ENCODE measurements at places on chromosomes 4 and X. TPM values are rescaled to one million over a fixed set of nuclear protein-coding genes. Genes with fewer than 3 reads are reported as not detected.

Gene GLOD5
- not detected for total RNA-seq

Gene SPON2
- 19.8 TPM for total RNA-seq

- no peak for DNase-seq
Measured at GRCh38 chr4:109751852-109752251, 22.0 kb upstream of the PLA2G12A start.

DNA sequence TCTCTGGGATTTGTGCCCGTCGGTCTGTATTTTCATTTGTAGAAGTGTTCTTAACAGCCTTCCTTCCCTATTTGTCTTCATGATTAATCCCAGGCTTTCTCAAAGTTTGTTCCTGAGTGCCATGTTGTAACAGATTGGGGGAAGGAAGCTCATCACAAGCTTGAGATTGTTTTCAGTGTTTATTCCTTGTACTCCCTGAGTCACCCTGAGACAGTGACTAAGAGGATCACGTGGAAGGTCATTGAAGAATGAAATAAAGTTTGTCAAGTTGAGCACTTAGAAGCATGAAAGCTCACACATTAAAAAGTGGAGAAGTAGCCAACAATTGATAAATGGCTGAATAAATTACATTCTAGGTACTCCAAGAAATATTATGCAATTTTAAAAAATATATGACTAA is 153.5 kb upstream of the FAM241A start:
- DNase-seq: no peak

- no peak for DNase-seq
Measured at GRCh38 chrX:103628386-103629317, at the start of gene TCEAL1. TSS of gene TCEAL1 (plus strand) at chrX:103628975. CDS start at chrX:103629917, 942 bp downstream.

Gene LAGE3
- total RNA-seq: 13.9 TPM

Gene FATE1
- 0.67 TPM for total RNA-seq

Gene IL21
- total RNA-seq: not detected

- no peak for DNase-seq
Measured at GRCh38 chrX:152892999-152893891, 4.6 kb upstream of the ZNF185 start.

- DNase-seq: no peak
Measured at GRCh38 chrX:1248331-1249061, 20.1 kb upstream of the CSF2RA start.

Gene CLDN2
- total RNA-seq: not detected

Gene FAM53A
- total RNA-seq: 1.00 TPM

- DNase-seq: no peak
Measured at GRCh38 chr4:120466429-120466828, 399.8 kb upstream of the MAD2L1 start.

GRCh38 chr4:107757864-107758476 is 37.9 kb upstream of the PAPSS1 start:
- no peak for DNase-seq

- no peak for DNase-seq
Measured at GRCh38 chr4:65343342-65343741, 326.9 kb downstream of the EPHA5 start.

- DNase-seq: no peak
Measured at GRCh38 chrX:129876771-129877305, 29.1 kb upstream of the UTP14A start.

GRCh38 chr4:11471618-11472017 is 42.9 kb upstream of the HS3ST1 start:
- no peak for DNase-seq

DNA sequence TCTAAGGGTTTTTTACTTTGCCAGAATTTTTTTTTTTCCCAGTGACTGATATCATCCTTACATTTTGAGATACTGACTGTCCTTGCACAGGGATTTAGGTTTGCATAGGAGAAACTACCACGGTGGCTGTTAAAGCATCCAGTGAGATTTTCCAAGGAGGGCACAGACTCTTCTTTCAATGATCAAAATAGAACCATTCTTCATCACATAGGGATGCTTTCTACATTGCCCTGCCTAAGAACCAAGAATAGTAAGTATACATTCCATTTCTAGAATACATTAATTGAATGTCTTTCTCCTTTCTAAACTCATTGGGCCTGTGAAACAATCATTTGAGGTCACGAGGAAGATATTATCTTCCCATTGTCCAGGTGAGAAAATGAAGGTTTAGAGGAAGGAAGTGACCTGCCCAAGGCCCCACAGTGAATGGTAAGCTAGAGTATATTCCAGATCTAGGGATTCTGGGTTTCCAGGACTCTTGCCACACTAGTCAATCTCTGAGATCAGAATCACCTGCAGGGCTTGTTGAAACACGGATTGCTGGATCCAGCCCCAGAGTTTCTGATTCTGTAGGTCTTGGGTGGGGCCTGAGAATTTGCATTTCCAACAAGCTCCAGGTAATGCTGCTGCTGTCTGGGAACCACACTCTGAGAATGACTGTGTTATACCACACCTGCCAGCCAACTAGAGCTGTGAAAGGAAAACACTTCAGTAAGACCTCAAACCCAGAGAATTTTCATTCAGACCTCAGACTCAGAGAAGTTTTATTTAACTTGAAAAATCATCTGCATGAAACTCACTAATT is 17.7 kb upstream of the TMEM154 start:
- no peak for DNase-seq

DNA sequence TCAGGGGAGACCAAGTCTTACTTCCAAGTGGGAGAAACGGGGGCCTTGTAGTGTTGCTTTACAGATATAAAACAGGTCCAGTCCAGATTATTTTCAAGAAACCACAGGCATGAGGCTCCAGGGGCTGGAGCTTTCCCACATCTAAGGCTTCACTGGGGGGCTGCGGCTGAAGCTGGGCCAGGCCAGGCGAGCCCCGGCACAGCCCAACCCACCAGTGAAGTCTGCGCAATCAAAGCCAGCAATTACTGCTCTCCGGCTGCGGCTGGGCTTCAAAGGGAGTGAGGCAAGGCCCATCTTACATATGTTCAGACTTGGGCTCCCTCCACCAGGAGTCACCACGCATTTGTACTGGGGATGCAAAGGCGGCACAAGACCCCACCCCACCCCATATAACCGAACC is 61.7 kb downstream of the HADH start:
- DNase-seq: no peak

- no peak for DNase-seq
Measured at GRCh38 chrX:17590892-17591740, 146.2 kb upstream of the SCML1 start.

DNA sequence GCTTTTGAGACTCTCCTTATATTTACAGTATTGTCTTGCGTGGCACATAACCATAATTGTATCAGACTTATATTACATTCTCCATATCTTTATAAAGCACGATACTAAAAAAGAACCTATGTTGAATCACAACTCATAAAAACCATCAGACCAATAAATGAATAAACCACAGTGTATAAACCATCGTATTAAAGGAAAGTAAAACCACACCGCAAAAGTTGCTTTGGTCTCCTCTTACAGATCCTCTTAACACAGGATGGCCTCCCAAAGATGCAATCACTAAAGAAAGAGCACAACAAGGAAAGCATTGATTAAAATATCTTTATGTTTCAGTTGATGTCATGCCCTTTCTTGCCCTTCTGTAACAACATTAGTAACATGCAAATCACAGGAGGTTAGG is 437.9 kb downstream of the AFF2 start:
- DNase-seq: no peak

DNA sequence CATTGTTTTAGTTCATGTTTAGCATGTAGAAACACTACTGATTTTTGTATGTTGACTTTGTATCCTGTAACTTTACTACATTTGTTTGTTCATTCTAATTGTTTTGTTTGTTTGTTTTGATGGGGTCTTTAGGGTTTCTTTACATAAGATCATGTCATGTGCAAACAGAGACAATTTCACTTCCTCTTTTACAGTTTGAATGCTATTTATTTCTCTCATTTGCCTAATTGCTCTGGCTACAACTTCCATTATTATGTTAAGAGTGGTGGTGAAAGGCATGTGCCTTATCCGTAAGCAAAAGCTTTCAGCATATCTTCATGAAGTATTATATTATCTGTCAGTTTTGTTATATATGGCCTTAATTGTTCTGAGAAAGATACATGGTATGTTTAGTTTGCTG is 571.1 kb downstream of the PCDH7 start:
- no peak for DNase-seq

- no peak for DNase-seq
Measured at GRCh38 chr4:169209388-169209883, 61.3 kb downstream of the SH3RF1 start.

Gene RPL10
- total RNA-seq: 1,520 TPM

DNA sequence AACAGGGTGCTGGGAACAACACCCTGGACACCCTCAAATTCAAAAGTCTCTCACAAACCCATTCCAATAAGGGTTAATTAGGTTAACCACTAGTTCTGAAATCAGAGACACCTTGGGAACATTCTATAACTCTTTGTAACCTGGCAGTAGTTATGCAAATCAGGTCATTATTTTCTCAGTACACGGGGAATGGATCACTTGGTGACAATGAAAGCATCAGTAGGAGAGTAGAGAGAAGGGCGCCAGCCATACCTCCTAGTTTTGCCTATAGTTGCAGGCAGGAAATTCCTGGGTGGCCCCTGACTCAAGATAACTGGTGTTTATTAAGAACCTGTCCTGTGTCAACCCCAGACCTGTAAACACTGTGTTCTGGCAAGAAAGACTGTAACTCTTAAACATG is 2.5 kb downstream of the CCDC110 start:
- no peak for DNase-seq

DNA sequence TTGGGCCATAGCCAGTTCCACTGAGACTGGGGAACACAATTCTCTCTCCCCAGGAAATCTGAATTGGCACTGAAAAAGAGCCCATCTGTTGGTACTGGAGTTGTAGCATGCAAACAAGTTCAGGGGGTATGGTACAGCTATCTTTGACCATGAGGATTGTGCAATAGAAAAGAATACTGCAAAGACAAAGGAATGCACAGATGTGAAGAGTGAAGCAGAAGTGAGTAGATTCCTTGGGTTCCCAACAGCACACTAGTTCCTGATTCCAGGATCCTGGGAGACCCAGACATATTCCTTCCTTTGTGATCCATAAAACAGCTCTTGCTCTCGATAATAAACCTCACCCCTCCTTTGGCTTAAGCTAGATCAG is 43.3 kb upstream of the CTAG2 start:
- no peak for DNase-seq

Gene IDUA
- 12.9 TPM for total RNA-seq

GRCh38 chr4:15690020-15690809 is 8.6 kb downstream of the FAM200B start:
- DNase-seq: no peak

Gene HSFX3
- 0.59 TPM for total RNA-seq

GRCh38 chrX:54045563-54046228 is 1.4 kb upstream of the PHF8 start:
- DNase-seq: no peak

DNA sequence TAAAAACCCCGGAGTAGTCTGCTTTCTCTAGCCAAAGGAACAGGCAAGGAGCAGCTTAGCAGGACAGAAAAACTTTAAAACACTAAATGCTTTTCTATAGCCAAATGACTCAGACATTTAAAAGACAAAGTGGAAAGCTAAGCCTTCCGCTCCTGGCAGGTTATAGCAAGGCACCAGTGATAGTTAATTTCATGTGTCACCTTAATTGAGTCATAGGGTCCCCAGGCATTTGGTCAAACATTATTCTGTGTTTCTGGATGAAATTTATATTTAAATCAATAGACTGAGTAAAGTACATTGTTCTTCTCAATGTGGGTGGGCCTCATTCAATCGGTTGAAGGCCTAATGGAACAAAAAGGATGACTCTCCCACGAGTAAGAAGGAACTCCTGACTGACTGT is 885.7 kb upstream of the ADGRL3 start:
- no peak for DNase-seq
